ENCODE measurements at places on chromosomes 3 and 15.

- DNase-seq = no peak
Measured at GRCh38 chr3:144148356-144148755, 176.7 kb downstream of the DIPK2A start.

GRCh38 chr3:61776390-61776789 lies 215.0 kb downstream of the PTPRG start:
- no peak for DNase-seq

DNA sequence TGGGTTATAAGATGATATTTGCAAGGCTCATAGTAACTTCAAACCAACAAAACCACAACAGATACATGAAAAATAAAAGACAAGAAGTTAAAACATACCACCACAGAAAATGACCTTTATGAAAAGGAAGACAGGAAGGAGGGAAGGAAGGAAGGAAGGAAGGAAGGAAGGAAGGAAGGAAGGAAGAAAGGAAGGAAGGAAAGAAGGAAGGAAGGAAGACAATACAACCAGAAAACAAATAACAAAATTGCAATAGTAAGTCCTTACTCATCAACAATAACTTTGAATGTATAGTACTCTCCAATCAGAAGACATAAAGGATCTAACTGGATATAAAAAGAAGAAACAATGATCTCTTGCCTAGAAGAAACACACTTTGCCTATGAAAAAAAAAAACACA lies 287.4 kb upstream of the DCBLD2 start:
- no peak for DNase-seq

DNA sequence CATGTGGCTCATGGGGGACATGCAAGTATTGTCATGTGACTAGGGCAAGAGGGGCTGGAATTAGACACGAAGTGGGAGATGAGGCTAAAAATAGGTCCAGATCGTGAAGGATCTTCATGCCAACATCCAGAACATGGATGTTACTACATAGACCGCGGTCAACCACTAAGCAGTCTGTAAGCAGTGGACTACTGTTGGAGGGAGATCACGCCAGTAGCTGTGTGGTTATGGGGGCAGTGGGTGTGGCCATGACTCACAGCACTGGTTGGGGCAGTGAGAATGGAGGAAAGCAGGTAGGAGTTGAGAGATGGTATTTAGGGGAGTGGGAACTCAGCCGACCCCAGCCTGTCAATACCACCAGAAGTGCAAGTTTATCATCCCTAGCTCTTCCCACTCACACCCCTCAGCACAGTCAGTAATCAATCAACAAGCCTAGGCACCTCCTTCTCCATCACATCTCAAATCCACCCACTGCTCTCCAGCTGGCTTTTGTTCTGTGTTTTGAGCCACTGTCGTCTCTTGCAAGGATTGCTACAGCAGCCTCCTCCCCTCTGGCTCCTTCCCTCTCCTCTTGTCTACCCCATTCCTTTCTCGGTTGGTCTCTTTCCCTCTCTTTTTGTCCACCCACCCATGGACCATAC lies 107.2 kb upstream of the ABHD17C start:
- no peak for DNase-seq

DNA sequence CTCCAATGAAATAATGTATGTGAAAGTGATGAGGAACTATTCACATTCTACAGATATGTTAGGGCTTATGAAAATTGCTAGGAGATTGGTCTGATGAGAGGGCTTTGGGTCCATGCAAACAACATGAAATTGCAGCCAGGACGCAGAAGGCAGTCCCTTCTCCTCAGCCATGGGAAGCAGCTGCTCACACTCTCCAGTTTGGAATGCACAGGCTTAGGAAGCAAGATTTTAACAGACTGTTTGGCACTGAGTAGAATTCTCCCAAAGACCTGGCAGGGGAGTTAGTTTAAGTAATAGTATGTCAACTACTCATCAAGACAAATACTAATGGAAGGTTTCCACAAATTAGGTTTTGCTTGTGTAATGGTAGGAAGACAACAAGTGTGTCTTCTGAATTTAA lies 500.7 kb upstream of the ARRDC4 start:
- DNase-seq = no peak

- DNase-seq = no peak
Measured at GRCh38 chr15:67329984-67330733, 75.6 kb downstream of the IQCH start.

Measured in kidney capillary endothelial cell (primary cell).